ENCODE measurements at places on chromosomes 11 and 22.

GRCh38 chr11:65159012-65159411 lies 11.0 kb upstream of the SPDYC start:
- DNase-seq, result no peak

DNA sequence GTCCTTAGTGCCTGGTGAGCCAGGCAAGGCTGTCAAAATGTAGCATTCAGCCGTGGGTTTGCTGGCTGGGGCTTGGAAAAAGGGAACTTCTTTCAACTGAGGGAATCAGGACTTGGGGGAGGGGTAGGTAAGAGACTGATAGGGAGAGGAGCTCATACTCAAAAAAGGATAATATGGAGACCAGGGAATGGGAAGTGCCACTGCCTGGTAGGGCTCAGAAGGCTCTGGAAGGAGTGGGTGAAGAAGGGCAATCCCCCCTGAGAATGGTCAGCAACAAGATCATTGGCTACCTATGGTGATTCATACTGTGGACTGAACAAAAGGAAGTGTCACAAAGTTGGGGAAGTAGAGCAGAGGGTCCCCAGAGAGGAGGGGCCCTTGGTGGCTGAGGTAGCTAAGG lies 1.9 kb downstream of the CNGA4 start:
- DNase-seq, result no peak

DNA sequence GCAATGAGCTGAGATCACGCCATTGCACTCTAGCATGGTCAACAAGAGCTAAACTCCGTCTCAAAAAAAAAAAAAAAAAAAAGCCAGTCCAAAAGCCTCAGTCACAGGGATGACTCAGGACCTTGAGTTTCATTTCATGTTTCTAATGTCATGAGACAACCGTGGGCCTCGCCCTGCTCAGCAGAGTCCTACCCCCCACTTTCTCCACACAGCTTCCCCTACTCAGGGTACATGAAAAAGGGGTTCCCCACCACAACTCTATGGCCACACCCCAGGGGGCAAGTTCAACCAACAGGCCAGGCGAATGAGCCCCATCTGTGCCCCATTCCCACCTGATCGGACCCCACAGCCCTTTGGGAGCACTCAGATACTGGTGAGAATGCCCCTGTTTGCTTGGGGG lies 24.3 kb upstream of the ADA2 start:
- no peak for DNase-seq

GRCh38 chr11:2790568-2790921 lies 90.8 kb upstream of the KCNQ1OT1 start:
- DNase-seq, result no peak

- DNase-seq, result no peak
Observed at GRCh38 chr11:134101282-134101681, 32.4 kb downstream of the JAM3 start.

DNA sequence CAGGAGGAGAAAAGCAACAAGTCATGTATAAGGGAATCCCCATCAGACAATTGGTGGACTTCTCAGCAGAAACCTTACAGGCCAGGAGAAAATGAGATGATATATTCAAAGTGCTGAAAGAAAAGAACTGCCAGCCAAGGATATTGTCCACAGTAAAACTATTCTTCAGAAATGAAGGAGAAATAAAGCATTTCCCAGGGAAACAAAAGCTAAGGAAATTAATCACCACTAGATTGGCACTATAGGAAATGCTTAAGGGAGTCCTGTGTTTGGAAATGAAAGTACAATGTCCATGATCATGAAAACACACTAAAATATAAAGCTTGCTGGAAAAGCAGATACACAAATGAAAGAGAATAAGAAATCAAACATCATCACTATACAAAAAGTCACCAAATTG lies 282.0 kb downstream of the BLID start:
- no peak for DNase-seq

DNA sequence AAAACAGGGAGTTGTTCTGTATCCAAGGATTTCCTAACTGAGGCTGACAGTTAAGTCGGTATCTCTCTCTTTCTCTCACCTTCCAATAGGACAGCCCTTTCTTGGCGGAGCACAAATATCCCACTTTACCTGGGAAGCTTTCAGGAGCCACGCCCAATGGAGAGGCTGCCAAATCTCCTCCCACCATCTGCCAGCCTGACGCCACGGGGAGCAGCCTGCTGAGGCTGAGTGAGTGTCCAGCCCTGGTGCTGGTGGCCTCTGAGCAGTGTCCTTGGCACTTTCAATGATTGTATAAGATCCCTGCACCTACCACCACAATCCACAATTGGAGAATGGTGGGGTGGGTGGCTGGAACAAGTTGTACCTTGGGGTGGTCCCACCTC lies 33.7 kb downstream of the CYB5R2 start:
- no peak for DNase-seq

DNA sequence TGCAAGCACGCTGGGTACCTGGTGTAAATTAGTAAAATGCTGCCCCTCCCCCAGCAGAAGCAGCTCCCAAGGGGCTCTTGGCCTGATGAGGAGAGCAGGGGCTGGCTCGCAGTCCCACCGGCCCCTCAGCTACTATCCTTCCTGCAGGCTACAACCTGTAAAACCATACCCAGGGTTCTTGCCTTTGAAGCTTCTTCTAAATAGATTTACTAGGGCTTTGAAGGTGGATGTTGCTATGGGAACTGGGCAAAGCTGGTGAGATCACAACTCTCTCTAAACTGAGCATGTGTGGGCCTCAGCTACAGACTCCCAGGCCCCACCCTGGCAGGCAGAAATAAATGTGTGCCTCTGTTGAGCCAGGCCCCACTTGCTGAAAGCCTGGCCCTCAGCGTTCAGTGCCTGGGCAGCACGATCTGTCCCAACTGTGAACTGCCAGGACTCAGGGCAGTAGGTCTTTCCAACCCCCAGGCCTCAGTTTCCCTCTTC lies 18.5 kb downstream of the CD5 start:
- no peak for DNase-seq

- DNase-seq, result no peak
Observed at GRCh38 chr11:74870485-74870884, 78.4 kb downstream of the XRRA1 start.

DNA sequence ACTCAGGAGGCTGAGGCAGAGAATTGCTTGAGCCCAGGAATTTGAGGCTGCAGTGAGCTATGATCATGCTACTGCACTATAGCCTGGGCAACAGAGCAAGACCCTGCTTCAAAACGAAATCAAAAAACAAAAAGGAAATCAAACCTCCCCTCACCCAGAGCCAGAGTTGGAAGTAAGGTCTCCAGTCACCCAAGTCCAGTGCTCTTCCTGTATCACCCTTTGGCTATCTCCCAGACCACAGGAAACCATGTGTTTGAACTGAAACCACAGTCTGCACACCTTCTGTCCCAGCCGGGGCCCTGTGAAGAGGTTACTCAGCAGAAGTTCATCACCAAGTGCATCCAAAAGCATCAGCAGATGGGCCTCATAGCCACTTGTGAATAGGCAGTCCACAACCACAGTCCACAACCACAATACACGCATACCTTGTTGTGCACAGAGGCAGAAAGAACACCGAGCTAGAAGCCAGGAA lies 4.6 kb downstream of the MYH9 start:
- DNase-seq, result no peak

- no peak for DNase-seq
Observed at GRCh38 chr11:80096736-80097135, 655.9 kb upstream of the TENM4 start.

DNA sequence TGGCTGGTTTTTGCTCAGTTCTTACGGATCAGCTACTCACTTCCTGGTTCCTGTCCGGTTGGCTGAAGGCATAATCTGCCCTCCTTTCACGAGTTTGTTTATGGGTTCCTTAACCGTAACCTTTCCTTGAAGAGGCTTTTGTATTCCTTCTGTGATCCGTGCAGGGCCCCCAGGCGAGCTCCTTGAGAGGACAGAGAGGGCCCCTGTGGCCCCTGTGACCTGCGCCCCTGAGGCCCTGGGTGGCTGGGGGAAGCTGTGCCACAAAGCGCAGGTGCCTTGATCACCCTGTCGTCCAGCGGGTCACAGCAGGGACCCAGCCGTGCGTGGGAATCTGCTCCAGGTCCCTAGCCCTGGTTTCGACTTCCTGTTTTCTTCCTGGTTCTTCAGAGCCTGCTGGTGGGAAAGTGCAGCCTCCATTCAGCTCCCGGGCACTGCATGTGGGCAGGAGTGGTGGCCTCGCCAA lies 27.8 kb upstream of the FADD start:
- DNase-seq, result no peak
